ENCODE measurements at places on chromosomes 4 and X.

DNA sequence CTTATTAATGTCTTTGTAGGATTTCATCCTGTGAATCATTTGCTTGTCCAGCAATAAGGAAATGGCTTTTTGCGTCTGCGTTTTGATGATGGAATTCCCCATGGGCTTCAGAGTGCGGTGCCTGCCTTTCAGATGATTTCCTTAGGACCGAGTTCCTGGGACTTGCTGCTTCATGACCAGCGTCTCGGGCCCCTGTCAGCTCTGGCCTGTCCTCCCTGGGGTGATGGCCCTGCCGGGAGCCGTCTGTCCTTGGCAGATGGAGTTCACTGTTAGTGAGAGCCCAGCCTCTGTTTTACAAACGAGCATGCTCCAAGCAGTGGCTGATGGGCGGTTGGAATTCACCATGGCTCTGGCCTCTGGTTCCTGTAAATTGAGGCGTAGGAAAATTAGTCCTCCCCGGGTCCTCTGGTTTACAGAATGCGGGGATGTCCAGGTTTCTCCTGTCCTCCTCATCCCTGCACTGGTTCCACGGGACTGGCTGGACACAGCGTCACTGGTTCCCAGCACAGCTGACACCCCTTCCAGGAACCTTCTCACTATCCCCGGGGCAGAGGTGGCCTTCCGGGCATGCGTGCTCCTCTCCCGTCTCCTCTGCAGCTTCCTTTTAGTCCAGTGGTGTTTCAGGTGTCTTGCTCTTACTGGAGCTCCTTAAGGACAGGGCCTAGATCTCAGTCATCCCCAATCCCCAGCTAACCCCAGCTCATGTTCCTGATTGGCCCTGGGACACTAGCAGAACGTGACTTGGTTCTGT lies 34.9 kb downstream of the TBC1D14 start:
- H3K4me1 ChIP-seq, result peaks cover 35% of the 10 kb centered on the region
- peaks cover 6% of the 10 kb centered on the region for H3K36me3 ChIP-seq
- no peak overlapping the region for H3K4me3 ChIP-seq
- no peak overlapping the region for H3K27ac ChIP-seq
- DNase-seq, result no peak
- H3K27me3 ChIP-seq, result no peaks in the 10 kb centered on the region

GRCh38 chr4:167114416-167114971 lies 119.8 kb downstream of the SPOCK3 start:
- DNase-seq, result no peak
- no peaks in the 10 kb centered on the region for H3K4me1 ChIP-seq
- no peak overlapping the region for H3K4me3 ChIP-seq
- no peaks in the 10 kb centered on the region for H3K36me3 ChIP-seq
- no peak overlapping the region for H3K27ac ChIP-seq

- H3K4me1 ChIP-seq, result no peaks in the 10 kb centered on the region
- H3K4me3 ChIP-seq, result no peak overlapping the region
- no peak for DNase-seq
- no peaks in the 10 kb centered on the region for H3K27me3 ChIP-seq
- no peaks in the 10 kb centered on the region for H3K36me3 ChIP-seq
Measured at GRCh38 chr4:160372390-160372789, 1269.5 kb downstream of the RAPGEF2 start.

DNA sequence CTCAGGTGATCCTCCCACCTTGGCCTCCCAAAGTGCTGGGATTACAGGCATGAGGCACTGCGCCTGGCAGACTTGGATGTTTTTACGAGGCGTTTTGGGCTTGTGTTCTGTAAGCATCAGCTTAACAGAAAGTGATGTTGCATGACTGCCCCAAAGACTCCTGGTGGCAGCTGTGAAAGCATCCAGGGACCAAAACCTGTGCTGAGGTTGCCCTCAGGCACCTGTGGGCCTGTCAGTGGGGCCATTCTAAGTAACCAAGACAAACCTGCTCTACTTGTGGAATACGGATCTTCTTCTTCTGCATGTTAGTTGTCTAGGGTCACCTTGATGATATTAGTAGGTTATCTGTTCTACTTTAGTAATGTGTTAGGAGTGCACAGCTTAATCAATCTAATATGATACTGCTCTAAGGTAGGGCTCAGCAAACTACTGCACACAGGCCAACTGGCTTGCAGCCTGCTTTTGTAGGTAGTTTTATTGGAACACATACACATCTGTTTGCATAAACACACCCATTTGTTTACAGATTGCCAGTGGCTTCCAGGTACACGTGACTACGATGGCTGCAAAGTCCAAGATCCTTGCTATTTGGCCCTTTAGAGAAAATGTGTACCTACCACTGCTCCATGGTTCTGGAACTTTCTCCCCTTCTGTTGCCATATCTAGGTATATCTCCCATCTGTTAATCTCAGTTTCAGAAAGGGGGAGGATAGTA lies 136.7 kb downstream of the GPR143 start:
- no peak overlapping the region for H3K4me3 ChIP-seq
- H3K27me3 ChIP-seq, result no peaks in the 10 kb centered on the region
- H3K27ac ChIP-seq, result no peak overlapping the region

- no peaks in the 10 kb centered on the region for H3K27me3 ChIP-seq
- no peak for DNase-seq
- no peak overlapping the region for H3K27ac ChIP-seq
- no peaks in the 10 kb centered on the region for H3K36me3 ChIP-seq
- peaks cover 7% of the 10 kb centered on the region for H3K4me1 ChIP-seq
Measured at GRCh38 chr4:156825074-156825473, 146.5 kb downstream of the PDGFC start.

- H3K4me3 ChIP-seq, result no peak overlapping the region
- H3K36me3 ChIP-seq, result no peaks in the 10 kb centered on the region
- no peaks in the 10 kb centered on the region for H3K27me3 ChIP-seq
- no peaks in the 10 kb centered on the region for H3K4me1 ChIP-seq
- no peak overlapping the region for H3K27ac ChIP-seq
Measured at GRCh38 chrX:40040686-40041461, 56.9 kb downstream of the BCOR start.

- no peak overlapping the region for H3K27ac ChIP-seq
- H3K27me3 ChIP-seq, result no peaks in the 10 kb centered on the region
- no peak for DNase-seq
- H3K4me1 ChIP-seq, result no peaks in the 10 kb centered on the region
- no peak overlapping the region for H3K4me3 ChIP-seq
Measured at GRCh38 chrX:31201503-31201902, 129.7 kb upstream of the FTHL17 start.

GRCh38 chrX:15242899-15243555 lies 26.9 kb downstream of the ASB9 start:
- no peaks in the 10 kb centered on the region for H3K4me1 ChIP-seq
- H3K36me3 ChIP-seq, result no peaks in the 10 kb centered on the region
- no peak for DNase-seq
- no peak overlapping the region for H3K27ac ChIP-seq

- no peak overlapping the region for H3K4me3 ChIP-seq
- H3K27me3 ChIP-seq, result no peaks in the 10 kb centered on the region
- DNase-seq, result no peak
- peaks cover 12% of the 10 kb centered on the region for H3K4me1 ChIP-seq
- no peaks in the 10 kb centered on the region for H3K36me3 ChIP-seq
Measured at GRCh38 chr4:40688446-40689095, 58.9 kb upstream of the RBM47 start.

DNA sequence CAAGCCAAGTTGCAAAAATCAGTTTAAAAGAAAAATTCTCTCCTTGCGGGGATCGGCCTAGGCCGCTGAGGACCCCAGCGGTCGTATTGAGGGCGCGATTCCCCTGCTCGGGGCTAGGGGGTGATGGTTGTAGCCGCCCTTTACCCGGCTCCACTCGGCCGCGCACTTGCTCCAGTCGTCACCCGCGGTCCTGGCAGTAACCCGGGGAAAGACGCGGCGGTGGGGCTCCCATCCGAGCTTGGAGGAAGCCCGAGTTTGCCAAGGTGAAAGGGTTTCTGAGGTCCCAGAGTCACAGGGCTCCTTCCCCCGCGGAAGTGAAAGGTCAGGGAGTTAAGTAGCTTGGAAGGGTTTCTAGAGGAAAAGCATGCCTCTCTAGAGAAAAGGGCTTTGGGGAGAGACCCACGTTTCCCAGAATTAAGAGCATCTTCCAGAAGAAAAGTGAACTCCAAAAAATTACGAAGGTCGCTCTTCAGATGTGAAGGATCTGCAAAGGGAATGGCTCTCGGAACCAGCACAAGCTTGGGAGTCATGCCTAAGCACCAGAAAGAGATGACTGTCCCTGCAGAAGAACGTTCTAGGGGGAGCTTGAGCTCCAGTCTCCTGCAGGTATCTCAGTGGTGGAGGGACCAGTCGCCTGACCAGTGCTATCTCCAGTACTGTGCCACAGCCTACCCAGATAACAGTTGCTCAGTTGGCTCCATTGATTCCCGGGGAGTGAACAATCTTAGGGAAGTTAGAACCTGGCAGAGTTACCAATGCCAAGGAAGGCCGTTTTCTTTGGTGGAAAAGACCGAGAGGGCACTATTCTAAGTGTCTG lies 875 bp downstream of the LAP3 start:
- H3K36me3 ChIP-seq, result peaks cover 12% of the 10 kb centered on the region
- DNase-seq, result peak; percentile 79
- H3K27me3 ChIP-seq, result no peaks in the 10 kb centered on the region

- H3K27ac ChIP-seq, result peak overlapping the region; percentile 95
- DNase-seq, result peak; percentile 79
- H3K27me3 ChIP-seq, result no peaks in the 10 kb centered on the region
- H3K4me3 ChIP-seq, result peak overlapping the region; percentile 69
Measured at GRCh38 chr4:143185253-143186107, 763 bp downstream of the USP38 start.

DNA sequence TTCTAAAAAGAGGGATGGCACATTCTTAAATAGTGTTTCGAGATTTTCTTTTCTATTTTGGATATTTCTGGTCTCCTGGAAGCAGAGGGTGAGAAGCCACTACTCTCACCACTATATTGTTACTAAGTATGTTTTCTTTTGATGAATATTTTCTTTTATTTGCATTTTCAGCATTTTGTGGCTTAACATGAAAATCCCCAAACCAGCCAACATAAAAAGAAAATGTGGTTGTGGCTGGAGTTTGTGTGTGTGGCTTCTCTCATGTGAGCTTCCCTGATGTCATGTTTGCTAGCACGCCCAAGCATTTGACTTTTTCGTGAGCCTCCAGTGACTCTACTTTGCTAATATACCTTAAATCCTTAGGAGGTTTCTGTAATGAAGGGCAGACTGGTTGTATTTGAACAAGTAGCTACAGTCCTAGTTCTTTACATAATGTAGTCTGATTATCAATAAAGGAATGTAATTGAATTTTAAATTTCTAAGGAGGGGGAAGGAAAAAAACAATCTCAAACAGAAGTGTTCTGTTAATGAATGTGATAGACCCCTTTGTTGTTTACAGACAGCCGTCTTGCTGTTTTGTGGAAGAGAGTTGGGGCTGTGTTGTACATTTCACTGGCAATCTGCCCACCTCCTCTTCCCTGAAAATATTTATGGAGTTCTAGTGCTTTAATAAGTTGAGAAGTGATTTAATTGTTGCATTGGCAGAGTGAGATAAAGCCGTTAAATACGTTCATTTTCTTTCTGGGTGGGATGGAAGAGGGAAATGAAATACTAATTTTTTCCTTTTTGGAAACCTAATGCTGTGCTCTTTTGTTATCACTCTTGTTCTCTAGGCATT lies 114.6 kb downstream of the ARHGAP10 start:
- H3K27ac ChIP-seq, result no peak overlapping the region
- H3K36me3 ChIP-seq, result no peaks in the 10 kb centered on the region
- no peaks in the 10 kb centered on the region for H3K27me3 ChIP-seq
- no peak for DNase-seq
- no peak overlapping the region for H3K4me3 ChIP-seq

GRCh38 chr4:26208237-26208994 lies 112.4 kb upstream of the RBPJ start:
- no peaks in the 10 kb centered on the region for H3K27me3 ChIP-seq
- H3K27ac ChIP-seq, result no peak overlapping the region

GRCh38 chr4:80134936-80135701 lies 62.1 kb upstream of the ANTXR2 start:
- DNase-seq, result no peak
- H3K4me1 ChIP-seq, result peaks cover 6% of the 10 kb centered on the region
- H3K27me3 ChIP-seq, result no peaks in the 10 kb centered on the region
- H3K36me3 ChIP-seq, result no peaks in the 10 kb centered on the region
- no peak overlapping the region for H3K4me3 ChIP-seq

DNA sequence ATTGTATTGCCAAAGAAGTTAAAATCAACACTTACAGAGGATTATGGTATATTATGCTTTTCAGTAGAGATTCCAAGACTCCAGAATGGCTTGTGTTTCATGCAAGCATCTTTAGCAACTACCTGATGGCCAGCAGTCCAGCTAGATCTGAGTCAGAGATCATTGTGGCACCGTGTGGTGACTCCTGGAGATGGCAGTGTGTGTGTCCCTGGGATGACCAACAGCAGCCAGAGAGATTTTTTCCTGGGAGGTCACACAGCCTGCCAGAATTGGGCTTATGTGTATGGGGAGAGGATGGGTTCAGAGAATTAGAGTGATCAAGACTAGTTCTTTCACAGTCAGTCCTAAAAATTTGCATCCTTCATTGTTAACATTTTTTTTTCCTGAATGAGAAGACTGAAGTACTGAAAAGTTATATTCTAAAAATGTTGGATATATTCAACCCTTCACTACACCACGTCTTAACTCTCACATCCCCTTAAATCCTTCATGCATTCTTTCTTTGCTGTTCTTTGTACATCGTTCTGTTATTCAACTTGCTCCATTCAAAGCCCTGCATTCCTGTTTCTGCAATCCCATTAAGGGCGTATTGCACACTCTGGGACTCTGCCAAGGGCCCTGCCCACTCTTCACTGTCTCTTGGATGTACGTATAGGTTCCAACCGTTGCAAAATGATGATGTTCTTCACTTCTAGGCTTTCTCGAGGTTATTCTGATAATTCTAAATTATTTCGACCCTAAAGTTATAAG lies 12.4 kb downstream of the TENM3 start:
- no peak overlapping the region for H3K27ac ChIP-seq
- H3K27me3 ChIP-seq, result no peaks in the 10 kb centered on the region
- H3K4me1 ChIP-seq, result no peaks in the 10 kb centered on the region

GRCh38 chrX:28649541-28649940 lies 62.3 kb downstream of the IL1RAPL1 start:
- no peak overlapping the region for H3K27ac ChIP-seq
- no peak for DNase-seq
- no peaks in the 10 kb centered on the region for H3K27me3 ChIP-seq
- no peak overlapping the region for H3K4me3 ChIP-seq

- peaks cover 13% of the 10 kb centered on the region for H3K4me1 ChIP-seq
- H3K4me3 ChIP-seq, result peak within 1 kb of the TSS; percentile 72
- H3K27ac ChIP-seq, result peak within 1 kb of the TSS; percentile 60
- DNase-seq, result peak; percentile 68
- no peaks in the 10 kb centered on the region for H3K36me3 ChIP-seq
Measured at GRCh38 chr4:157075811-157076577, at the start of gene GLRB. TSS of gene GLRB (plus strand) at chr4:157076150. CDS start at chr4:157078025, 1,875 bp downstream.

- H3K36me3 ChIP-seq, result peaks cover 29% of the 10 kb centered on the region
- no peak for DNase-seq
- no peaks in the 10 kb centered on the region for H3K4me1 ChIP-seq
- H3K27ac ChIP-seq, result no peak overlapping the region
Measured at GRCh38 chr4:143438710-143439109, 74.8 kb upstream of the SMARCA5 start.

GRCh38 chrX:68831405-68832100 lies 2.7 kb downstream of the EFNB1 start:
- H3K27ac ChIP-seq, result peak overlapping the region; percentile 82
- peaks cover 38% of the 10 kb centered on the region for H3K4me1 ChIP-seq
- no peaks in the 10 kb centered on the region for H3K36me3 ChIP-seq
- H3K4me3 ChIP-seq, result peak overlapping the region; percentile 80
- DNase-seq, result peak; percentile 15

- no peak overlapping the region for H3K4me3 ChIP-seq
- no peak overlapping the region for H3K27ac ChIP-seq
- no peaks in the 10 kb centered on the region for H3K4me1 ChIP-seq
- no peaks in the 10 kb centered on the region for H3K27me3 ChIP-seq
Measured at GRCh38 chr4:180923486-180923885, 1319.7 kb upstream of the TENM3 start.

- H3K4me3 ChIP-seq, result no peak overlapping the region
- no peak for DNase-seq
- H3K27ac ChIP-seq, result no peak overlapping the region
- H3K36me3 ChIP-seq, result no peaks in the 10 kb centered on the region
- H3K4me1 ChIP-seq, result no peaks in the 10 kb centered on the region
- H3K27me3 ChIP-seq, result peaks cover 77% of the 10 kb centered on the region
Measured at GRCh38 chr4:1459081-1459721, 53.0 kb upstream of the NKX1-1 start.
